ENCODE measurements at places on chromosomes 6 and 20.

DNA sequence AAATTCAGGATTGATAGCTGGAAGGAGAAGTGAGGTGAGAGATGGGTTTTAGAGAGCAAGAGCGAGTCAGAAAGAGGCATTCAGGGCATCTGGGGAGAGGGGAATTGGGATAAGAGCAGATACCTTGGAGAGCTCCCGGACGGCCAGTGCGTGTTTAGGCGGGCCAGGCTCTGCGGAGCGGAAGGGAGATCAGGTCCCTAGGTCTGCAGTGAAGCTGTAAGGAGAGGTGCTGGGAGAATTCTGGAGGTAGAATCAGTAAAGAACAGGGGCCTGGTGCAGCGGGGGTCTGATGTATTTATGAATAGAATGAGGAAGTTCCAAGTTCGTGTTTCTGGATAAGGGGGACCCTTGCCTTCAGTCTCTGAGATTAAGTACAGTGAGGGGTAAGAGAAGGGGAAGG lies 47.4 kb upstream of the FAM83D start:
- no peak for DNase-seq

DNA sequence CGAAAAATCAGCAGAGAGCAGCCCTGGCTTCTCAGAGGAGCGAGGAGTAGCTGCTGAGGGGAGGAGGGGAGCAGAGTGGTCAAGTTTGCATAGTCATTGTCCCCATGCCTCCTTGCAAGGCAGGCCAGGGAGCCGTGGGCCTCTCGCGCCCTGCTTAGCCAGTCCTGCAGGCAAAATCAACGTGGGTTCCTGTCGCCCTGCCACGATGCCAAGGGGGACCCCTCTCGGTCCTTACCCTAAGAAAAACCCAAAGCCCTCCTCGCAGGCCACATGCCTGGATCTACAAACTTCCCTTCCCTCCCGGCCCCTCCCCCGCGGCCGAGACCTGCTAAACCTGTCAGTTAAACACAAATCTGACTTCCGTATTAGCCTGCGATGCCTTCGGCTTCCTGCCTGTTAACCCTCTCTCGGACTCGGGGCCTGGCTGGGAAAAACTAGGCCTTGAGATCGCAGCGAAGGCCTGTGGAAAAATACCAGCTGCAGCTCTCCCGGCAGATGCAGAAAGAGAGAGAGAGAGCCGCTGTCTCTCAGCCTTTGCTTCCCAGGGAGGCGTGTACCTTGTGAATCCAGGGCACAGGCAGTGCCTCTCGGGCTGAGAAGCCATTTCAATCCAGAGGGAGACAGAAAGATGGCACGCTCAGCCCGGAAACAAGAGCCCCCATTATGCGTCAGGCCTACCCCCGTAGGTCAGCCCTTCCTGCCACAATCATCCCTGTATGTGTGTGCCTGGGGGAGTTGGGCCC lies 968 bp upstream of the ZMYND8 start:
- DNase-seq: no peak

DNA sequence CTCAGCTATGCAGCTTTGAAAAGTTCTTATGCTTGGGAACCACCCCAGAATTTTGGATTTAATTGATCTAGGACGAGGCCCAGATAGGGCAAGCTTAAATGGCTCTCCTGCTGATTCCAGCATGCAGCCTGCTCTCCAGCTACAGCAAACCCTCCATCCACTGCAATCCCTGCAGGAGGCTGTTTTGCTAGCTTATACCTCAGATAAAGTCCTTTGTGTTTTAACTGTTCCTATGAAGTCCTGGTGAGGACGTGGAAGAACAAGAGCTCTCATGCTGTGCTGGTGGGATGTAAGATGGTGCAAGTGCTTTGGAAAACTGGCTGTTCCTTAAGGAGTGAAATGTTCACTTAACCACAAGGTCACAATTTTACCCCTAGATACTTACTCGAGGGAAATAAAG lies 25.5 kb upstream of the NXT1 start:
- DNase-seq: no peak

GRCh38 chr20:60001108-60001507 lies 42.9 kb downstream of the CDH26 start:
- DNase-seq: no peak

DNA sequence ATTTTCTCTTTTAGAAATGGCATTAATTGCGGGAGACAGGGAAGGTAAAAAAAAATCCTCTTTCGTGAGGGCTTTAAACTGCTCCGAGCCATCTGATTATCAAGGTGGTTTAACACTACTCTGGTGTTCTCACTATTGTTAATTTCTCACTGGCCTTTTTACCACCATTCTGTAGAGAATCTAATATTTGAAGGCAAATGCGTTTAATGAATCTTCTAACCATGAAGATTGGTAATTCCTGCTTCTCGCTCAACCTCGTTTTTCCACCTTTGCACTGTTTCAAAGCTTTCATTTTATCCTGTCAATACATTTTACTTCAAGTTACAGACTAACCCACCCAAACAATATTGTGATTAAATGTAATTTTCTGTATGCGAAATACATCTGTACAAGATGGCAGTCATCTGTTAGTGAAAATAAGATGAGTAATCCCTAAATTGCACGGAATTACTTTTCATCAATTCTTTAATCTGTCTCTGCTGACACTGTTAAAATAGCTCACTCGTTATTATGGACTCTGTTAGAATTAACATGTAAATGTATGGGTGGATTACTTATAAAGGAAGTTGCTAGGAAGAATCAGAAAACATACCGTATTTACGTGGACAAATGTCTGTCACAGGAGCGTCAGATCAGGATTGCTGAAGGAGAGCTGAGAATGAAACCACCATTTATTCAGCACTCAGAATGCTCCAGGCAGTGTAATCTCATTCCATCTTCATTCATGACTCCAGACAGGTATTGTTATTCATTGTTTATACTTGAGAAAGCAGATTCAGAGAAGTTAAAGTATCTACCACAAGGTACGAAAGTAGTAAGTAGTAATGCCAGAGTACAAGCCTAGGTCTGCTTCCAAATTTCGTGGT lies 1.1 kb upstream of the LCA5 start:
- no peak for DNase-seq

DNA sequence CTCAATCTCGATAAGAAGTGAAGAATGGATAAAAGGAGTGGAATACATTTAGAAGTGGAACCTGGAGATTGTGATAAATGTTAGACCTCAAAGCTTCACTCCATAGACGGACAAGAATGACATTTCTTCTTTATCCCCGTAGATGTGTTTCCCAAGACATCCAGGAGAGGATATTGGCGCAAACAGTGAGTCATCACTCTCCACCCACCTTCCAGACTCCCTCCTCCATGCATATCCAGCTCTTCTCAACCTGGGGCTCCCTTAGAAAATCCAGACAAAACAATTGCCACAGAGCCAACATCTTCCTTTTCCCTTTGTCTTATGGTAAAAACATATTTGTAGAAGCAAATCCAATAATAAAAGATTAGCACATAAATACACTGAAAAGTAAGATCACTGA lies 586.1 kb downstream of the PTPRT start:
- no peak for DNase-seq

DNA sequence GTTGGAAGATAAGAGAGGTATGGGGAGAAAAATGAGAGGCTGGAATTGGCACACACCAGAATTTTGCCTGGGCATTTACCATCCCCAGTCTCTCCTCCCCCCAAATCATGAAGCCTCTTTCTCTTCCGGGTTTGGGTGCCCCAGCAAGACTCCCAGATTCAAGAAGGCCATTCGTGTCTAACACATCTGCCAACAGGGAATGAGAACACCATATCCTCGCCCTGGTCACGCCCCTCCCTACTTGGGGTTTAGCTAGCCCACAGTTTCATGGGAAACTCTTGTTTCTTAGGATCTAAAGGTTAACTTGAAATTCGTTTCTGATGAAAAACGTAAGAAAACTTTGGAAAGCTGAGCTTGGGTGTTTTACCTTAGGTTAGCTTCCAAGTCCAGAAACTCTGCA lies 105.5 kb upstream of the TMEM170B start:
- DNase-seq: no peak

- no peak for DNase-seq
Observed at GRCh38 chr20:44074252-44075151, 112.5 kb downstream of the JPH2 start.

GRCh38 chr6:168956884-168957730 lies 296.5 kb downstream of the THBS2 start:
- peak; percentile 31 for DNase-seq

DNA sequence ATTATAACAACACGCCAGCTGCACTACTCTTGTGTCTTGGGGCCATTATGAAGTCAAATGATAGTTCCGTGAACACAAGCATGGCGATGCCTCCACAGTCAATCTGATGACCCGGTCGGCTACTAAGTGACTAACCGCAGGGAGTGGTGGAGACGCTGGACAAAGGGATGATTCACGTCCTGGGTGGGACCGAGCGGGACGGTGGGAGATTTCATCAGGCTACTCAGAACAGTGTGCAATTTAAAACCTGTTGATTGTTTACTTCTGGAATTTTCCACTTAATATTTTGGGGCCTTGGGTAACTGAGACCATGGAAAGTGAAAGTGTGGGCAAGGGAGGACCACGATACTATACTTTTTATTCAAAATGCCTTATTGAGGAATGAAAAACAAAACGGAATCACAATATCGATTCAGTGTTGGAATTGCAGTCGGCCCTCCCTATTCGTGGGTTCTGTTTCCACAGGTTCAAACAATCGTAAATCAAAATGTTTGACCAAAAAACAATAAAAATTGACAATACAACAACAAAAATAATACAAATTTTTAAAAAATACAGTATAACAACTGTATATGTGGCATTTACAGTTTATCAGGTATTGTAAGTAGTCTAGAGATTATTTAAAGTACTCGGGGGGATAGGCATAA lies 66.5 kb downstream of the MYLK4 start:
- no peak for DNase-seq

- no peak for DNase-seq
Observed at GRCh38 chr6:133551847-133552341, 310.7 kb downstream of the EYA4 start.

DNA sequence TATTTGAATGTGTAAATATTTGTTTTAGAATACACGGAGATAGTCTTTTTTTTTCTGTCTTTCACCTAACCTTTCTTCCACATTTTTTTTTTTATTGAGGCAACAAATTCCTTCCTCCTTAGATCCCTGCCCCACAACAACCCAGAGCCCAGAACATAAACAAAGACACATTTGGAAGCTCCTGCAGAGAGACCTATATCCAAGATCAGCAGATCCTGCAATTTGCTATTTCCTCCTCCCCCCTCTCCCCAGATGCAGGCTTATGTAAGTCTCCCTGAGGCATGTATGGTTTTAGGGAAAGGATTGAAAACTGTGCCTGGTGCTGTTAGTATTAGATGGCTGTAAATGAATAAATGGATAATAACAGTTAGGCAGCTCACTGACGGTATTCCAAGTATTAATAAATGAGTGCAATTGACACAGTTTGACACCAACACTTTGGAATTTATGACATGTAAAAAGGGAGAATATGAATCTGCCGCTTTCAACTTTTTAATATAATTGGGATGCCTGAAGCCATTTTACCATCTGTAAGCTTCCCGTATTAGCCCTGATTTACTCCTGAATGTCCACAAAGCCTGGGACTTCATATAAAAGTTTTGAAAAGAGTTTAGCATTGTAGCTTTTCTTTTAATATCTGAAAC lies 608.3 kb upstream of the CITED2 start:
- DNase-seq: no peak

- DNase-seq: no peak
Observed at GRCh38 chr6:33431880-33432541, 12.1 kb downstream of the SYNGAP1 start.

- DNase-seq: no peak
Observed at GRCh38 chr6:10659699-10660348, 34.6 kb downstream of the C6orf52 start.

- DNase-seq: no peak
Observed at GRCh38 chr6:17505062-17505476, 95.0 kb upstream of the FAM8A1 start.

DNA sequence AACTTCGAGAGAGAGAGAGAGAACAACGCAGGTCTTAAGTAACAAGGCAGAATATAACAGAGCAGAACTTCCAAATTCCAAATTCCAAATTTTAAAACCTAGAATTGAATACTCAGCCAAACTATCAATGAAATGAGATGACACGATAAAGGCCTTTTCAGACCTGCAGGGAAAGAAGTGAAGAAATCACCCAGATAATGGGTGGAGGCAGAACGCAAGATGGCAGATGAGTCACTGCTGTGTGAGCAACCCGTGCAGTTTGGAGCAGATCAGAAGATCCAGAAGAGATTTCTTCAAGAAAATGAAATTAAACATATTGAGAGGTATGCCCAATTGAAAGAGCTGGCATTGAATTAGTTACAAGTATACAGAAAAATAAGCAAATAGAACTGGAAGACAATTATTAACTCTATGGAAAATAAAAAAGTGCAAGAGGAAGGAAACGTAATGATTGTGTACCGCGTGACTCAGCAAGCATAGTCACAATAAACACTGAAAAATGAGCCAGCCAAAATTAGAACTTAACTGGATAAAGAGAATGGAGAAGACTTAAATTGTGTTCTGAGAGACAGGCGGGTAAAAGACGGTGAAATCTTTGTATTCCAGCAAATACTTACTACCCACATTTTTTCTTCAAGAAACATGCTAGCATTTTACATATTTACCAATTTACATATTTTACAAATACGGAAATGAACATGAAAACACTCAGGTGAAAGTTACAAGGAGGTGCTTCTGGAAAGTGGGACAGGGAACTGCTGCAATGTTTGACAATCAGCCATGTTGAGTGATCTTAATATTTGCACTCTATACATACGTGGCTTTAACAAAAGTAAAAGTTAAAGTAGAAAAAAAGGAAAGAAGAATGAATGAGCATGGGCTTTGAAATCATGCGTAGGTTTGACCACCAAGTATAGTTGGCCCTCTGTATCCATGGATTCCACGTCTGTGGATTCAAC lies 87.9 kb upstream of the CDYL start:
- no peak for DNase-seq

GRCh38 chr20:46546298-46546697 lies 4.2 kb downstream of the OCSTAMP start:
- DNase-seq: no peak

GRCh38 chr6:101195588-101195987 lies 197.9 kb upstream of the GRIK2 start:
- DNase-seq: no peak

- no peak for DNase-seq
Observed at GRCh38 chr6:6736791-6737654, 148.5 kb downstream of the LY86 start.

- no peak for DNase-seq
Observed at GRCh38 chr6:169775321-169775720, 23.9 kb downstream of the ERMARD start.

GRCh38 chr6:73108949-73109348 lies 116.3 kb downstream of the KHDC1L start:
- no peak for DNase-seq

- DNase-seq: no peak
Observed at GRCh38 chr20:60822699-60823607, 429.1 kb upstream of the CDH4 start.

- DNase-seq: no peak
Observed at GRCh38 chr6:7938562-7939183, 28.1 kb upstream of the TXNDC5 start.

DNA sequence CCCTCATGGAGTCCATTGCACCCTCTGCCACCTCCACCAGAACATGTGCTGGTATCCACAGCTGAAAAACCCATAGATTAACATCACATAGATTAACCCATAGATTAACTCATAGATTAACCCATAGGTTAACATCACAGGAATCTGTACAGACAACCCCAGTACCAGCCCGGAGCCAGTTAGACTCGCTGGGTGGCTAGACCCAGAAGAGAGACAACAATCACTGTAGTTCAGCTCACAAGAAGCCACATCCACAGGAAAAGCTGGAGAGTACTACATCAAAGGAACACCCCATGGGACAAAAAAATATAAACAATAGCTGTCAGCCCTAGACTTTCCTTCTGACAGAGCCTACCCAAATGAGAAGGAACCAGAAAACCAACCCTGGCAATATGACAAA lies 25.1 kb downstream of the SERPINB9 start:
- no peak for DNase-seq
